ENCODE measurements at places on chromosomes 5 and 9. TPM values are rescaled to one million over a fixed set of nuclear protein-coding genes. Genes with fewer than 3 reads are reported as not detected.
A peak's percentile ranks its signal among the peaks of the same experiment; 100 is the strongest.

Gene NME5
- polyA plus RNA-seq = 0.71 TPM

DNA sequence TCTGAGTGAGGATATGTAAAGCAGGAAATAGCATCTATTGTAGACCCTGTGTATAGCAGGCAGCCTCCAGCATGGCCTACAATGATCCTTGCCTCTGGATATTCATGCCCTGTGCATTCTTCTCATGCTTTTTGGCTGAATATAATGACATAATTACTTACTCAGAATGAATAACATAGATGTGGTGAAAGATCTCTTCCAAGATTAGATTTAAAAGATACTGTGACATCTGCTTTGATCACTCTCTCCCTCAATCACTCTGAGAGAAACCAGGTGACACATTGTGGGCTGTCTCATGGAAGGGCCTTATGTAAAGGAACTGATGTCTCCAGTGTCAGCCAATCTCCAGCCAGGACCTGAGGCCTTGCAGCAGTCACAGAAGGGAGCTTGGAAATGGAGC is 376.7 kb downstream of the DNAH5 start:
- no peak for DNase-seq

GRCh38 chr9:6739218-6739617 is 18.6 kb upstream of the KDM4C start:
- DNase-seq = no peak

DNA sequence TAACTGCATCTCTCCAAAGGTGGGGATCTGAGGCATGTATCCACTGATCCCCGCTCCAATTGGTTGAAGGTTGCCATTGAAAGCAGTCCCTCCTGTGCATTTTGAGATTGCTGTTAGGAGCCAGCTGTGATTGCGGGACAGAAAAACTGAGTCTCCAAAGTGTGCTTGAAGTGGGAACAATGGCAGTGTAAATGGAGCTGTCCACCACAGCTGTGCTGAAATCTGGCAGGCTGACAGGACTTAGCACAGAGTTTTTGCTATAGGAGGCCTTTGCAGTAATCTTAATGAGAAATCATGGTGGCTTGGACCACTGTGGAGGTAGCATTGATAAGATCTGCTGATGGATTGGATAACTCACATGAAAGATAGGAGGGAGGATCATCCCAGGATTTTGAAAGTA is 3.3 kb downstream of the RNF20 start:
- DNase-seq = peak; percentile 27

- DNase-seq = no peak
These were observed 203.0 kb downstream of the ATPSCKMT start for GRCh38 chr5:10046676-10047075.

- no peak for DNase-seq
These were observed 1457.2 kb upstream of the WWC1 start for GRCh38 chr5:166834246-166834645.

- DNase-seq = no peak
These were observed 68.9 kb upstream of the EFNA5 start for GRCh38 chr5:107739661-107740060.

DNA sequence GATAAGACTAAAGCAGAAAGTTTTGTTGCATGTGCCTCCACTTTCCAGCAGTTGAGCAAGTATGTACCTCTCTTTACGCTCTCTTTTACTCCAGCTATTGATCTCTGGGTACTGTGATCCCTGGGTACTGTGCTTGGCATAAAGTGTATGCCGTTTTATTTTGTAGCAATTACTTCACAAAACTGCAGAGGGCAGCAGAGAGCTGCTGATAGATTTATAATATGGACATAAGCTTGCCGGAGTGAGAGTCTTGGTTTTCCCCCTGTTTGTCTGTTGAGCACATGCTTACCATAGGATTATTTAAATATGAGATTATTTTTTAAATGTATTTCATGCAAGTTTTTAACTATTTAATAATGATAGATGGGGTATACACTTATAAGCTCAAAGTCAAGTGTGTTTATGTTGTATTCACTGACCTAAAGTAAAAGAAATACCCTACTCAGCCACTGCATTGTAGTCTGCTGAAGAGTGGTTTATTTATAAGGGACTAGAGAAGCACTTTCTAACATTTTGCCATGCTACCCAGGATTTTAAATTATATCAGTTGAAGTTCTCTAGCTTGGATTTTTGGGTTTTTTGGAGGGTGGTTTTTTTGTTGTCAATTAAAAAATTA is 13.0 kb downstream of the TTC1 start:
- DNase-seq = peak; percentile 85

- DNase-seq = no peak
These were observed 75.0 kb downstream of the TTC39B start for GRCh38 chr9:15231788-15232635.

DNA sequence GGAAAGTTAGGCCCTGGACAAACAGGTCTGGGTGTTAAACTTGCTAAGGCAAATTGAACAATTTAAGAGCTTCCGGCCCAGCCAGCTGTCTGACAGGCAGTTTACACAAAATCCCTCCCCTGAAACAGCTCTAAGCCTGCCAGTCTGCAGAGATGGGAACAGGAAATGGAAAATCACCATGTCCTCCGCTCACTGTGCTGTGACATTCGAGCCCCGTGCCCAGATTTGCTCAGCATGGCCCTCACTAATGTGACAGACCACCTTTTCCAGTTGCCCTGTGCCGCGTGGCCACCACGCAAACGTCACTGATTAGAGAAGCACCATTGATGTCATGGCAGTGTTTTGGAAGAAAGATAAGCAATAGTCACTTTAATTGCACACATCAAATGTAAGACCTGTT is 41.0 kb downstream of the CCNJL start:
- no peak for DNase-seq

All from muscle of back (tissue), 13 donors.